ENCODE measurements at places on chromosomes 16 and 17. TPM values are rescaled to one million over a fixed set of nuclear protein-coding genes. Genes with fewer than 3 reads are reported as not detected.

DNA sequence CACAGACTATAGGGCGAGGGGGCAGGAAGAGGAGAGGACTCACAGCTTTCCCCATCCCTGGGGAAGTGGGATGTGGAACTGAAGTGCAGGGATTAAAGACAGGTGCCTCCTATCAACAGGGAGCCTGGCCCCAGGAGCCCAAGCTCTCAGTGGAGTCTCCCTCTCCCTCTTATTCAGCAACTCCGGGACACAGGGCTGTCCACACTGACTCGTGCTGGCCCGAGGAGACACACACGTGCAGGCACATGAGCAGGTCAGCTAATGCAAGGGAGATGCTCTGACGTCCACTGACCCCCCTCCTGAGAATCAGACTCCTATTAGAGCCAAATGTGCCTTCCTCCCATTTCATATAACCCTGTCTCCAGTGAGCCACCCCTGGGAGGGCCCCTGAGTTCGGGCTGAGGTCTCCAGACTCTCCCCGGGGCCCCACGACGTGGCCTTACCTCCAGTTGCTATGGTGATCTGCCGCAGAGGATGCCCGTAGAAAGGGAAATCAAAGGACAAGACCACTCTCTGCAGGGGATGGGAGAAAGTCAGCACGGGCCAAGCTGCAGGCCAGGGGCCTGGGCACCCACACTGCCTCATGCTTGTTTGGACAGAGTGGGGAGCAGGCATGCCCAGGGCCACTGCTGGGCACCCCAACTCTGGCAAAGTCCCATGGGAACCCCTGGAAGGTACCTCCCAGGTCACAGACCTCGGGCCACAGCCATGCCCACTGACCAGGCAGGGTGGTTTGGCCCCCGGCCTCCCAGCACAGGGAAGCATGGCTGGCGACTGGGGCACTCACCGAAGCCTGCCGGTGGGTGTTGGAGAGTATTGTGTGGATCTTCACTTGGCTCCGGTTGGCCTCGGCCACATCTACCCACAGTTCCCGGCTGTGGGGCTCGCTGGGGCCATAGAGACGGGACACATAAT lies 42.7 kb downstream of the PLXDC1 start:
- DNase-seq = no peak

GRCh38 chr16:51149721-51150164 lies 1.3 kb downstream of the SALL1 start:
- DNase-seq = no peak

- no peak for DNase-seq
These were observed 27.6 kb downstream of the HSD17B2 start for GRCh38 chr16:82062645-82063058.

The GUCY2D gene
- not detected for total RNA-seq

- no peak for DNase-seq
These were observed 38.3 kb upstream of the MAP3K14 start for GRCh38 chr17:45355087-45355486.

- no peak for DNase-seq
These were observed 6.2 kb upstream of the CASC3 start for GRCh38 chr17:40134184-40134583.

DNA sequence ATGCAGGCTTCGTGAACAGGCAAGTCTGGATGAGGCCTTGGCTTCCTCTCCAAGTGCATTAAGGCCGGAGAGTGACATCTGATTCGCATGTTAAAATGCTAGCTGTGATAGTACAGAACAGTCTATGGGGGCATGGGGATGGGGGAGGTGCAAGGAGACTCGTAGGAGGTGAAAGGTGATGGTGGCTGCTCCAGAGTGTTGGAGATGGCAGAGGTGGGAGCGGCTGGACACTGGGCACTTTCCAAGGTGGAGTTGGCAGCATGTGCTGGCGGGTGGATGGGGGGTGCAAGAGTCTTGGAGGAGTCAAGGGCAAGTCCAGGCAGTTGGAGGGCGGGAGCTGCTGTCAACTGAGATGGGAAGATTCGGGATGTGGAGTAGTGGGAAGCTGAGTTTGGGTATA lies 350.9 kb upstream of the TNRC6C start:
- no peak for DNase-seq

The C16orf89 gene
- 21.4 TPM for total RNA-seq

DNA sequence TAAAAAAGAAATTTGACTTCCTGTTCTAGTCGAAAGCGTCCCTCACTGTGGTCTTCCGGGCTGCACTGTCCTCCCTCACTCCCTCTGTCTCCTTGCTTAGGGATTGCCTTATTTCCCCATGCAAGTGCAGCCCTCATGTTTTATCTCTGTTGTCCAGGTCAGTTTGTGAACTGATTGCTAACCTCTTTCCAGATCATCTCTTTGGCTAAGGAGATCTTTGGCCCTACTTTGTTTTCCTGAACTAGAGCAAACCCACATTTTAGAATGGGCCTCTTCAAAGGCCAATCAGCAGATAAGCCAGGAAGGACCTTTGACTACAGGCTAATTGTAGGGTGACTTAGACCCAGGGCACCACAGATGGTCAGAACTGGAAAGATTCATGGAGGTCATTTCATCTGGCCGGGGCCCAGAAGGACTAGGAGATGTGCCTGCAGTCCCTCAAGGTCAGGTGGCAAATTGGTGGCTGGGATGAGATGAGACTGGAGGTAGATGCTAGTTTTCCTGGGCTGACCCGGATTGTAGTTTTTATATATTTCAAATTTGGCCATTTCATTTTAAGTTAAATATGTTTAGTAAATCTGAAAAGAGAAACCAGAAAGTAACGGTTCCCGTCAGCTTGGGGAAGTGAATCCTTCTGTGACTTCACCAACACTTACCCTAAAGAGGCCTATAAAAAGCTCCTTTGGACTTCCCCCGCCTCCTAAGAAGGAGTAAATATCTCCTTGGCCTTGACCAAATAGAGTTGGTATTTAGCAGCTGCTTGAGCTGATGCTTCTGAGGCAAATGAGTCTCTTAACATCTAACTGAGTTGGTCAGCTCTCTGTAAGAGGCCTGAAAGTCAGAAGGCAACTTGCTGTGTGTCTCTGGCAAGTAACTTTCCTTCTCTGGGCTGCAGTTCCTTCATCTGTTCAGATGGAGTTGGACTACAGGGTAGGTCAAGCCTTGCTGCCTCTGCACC lies 6.2 kb upstream of the SLC25A19 start:
- no peak for DNase-seq

GRCh38 chr17:41284043-41284442 lies 8.5 kb downstream of the KRTAP9-7 start:
- no peak for DNase-seq

DNA sequence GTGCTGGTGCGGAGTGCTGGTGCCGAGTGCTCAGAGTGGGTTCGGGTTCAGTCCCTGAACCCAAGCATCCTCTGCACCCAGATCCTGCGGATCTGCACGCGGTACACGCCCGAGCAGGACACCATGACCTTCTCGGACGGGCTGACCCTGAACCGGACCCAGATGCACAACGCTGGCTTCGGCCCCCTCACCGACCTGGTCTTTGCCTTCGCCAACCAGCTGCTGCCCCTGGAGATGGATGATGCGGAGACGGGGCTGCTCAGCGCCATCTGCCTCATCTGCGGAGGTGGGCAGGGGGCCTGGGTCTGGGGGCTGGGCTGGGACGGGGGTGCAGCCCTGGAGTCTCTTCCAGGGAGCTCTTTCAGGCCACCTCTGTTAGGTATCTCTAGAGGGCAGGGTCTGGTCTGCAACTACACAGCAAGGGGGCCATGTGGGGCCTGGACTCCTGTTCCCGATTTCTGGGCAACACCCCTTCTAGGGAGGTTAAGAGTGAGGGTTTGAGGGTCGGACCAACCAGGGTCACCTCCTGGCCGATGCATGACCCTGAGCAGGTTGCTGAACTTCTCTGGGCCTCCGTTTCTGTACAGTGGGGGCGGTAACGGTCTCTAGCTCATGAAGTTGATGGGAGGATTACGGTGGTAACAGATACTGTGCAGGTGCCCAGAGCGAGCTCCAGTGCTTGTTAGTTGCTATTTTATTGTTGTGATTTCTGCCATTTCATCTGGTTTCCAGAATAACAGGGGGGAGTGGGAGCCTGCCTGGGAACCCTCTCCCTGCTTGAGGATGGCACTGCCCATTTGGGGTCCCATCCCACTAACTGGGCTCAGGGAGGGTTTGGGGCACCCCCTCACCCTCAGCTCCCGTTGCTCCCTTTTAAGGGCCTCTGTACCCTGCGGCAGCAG lies 10.1 kb downstream of the GJD3 start:
- no peak for DNase-seq

DNA sequence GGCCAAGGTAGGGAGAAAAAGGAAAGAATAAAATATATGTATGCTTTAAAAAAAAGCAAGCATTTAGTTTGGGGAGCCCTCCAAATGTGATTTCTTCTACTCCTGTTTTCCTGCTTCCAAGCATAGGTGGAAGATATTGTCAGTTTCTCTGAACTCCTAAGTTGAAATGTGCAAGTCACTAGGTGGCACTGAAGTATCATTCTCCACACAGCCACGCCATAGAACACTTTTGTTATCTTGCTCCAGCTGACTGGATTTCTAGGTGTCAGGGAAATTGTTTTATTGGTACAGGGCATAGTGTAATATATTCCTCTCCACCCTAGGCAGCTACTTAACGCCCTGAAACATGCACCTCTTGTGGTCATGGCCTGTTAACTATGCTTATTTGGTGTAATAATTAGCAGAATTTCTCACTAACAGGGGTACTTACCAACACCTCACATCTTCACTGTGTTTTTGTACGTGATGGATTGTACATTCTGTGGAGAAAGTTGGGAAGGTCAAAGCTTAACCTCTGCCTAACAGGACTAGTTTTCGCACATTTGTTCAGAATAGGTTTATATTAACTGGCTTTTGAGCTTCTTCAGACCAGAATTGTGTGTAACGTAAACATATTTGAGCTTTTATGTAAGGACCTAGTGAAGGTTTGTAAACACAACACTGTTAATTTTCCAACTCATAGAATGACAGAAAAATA lies 69.3 kb downstream of the FTO start:
- no peak for DNase-seq

- DNase-seq = no peak
These were observed 12.4 kb downstream of the WSB1 start for GRCh38 chr17:27306276-27306835.

GRCh38 chr16:871562-872345 lies 71.2 kb upstream of the GNG13 start:
- no peak for DNase-seq

The ITGB4 gene
- 21.1 TPM for total RNA-seq

The INPP5K gene
- 95.3 TPM for total RNA-seq

The MT1A gene
- total RNA-seq = 168 TPM

The PPP1R27 gene
- not detected for total RNA-seq

DNA sequence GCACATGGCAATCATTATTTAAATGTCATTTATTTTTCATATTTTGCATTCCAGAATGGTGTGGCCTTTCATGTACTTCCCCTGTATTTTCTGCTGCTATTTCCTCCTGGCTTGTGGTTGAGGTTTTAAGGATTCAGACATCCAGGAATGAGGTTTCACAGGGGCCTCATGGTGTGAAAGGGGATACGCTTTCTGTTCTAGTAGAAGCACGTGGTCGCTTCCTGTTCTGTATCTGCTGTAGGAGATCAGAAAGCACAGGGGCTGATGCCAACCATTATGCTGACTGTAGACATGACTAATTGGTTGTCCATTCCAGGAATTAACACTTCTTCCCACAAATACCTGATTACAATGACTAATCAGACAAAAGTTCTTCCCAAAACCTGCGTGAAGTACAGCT lies 405.9 kb downstream of the SHISA9 start:
- no peak for DNase-seq

The RSKR gene
- total RNA-seq = 8.0 TPM

DNA sequence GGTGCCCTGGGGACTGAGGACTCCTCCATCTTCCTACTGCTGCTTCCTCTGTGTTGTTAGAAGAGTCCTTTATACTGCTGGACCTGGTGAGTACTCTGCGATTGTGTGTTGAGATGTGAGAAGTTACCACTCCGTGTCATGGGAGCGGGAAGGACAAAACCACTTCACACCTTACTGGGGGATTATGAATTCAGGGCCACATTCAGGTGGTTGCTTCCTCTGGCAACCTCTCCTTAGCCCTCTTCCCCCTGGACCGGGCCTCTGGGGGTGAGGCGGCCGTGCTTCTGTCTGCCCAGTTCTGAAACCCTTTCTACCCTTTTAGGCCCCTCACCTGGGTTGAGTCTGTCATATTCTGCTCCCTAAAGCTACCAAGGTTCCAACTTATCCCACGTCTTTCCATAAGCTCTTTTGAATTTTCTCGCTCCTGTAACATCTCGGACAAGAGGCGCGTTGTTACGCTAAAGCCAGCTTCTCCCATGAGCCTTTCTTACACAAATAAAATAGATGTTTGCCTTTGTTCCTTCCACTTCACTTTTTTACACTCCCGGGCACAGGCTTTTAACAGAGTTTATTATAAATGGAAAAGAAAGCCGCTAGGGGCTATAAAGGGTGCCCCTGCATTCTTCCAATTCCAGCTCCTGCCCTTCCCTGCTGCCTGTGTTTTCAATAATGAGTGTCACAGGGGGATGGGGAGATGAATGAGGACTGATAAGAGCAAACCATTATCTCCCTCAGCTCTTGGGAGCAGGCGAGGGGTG lies 20.7 kb upstream of the CDH13 start:
- DNase-seq = no peak

The TAC4 gene
- not detected for total RNA-seq

DNA sequence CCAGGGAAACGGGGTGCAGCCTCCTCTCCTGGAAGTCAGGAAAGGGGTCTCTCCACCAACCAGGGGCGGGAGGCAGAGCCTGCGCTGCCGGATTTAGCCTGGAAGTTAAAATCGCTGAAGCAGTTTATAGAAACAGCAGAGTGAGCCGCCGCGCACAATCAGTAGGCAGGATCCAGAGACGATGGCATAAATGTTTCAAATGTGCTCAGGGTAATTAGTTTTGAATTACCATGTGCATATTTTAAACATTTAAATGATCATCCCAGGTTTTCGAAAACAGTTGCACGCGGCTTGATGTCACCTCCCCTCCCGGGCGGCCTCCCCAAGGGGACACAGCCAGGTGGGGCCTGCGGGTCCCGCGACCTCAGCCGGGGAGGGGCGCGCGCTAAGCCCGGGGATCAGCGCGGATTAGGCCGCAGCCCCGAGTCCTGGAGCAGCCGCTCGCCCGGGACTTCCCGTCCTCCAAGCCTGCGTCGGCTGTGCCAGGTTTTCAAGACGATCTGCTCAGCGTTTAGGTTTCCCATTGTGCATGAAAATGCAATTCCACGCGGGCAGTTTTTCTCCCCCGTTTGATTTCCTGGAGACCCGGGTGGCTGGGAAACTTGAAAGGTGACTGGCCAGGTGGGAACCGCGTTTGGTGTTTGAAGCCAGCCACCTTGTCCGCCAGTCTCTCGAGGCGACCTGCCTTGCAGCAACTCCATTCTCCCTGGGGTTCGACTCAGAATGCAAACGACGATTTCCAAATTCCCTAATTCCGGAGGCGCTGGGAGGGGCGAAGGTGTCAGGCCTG lies 78.3 kb downstream of the RPA1 start:
- DNase-seq = no peak

Data from thoracic aorta (tissue), 2 donors.